ENCODE measurements at places on chromosomes 7 and 10.

GRCh38 chr7:138235207-138235606 is 158.9 kb downstream of the AKR1D1 start:
- DNase-seq: no peak

- DNase-seq: no peak
These were observed 32.7 kb downstream of the PKD1L1 start for GRCh38 chr7:47915616-47915976.

- DNase-seq: no peak
These were observed 52.5 kb downstream of the MPP7 start for GRCh38 chr10:28250358-28250757.

DNA sequence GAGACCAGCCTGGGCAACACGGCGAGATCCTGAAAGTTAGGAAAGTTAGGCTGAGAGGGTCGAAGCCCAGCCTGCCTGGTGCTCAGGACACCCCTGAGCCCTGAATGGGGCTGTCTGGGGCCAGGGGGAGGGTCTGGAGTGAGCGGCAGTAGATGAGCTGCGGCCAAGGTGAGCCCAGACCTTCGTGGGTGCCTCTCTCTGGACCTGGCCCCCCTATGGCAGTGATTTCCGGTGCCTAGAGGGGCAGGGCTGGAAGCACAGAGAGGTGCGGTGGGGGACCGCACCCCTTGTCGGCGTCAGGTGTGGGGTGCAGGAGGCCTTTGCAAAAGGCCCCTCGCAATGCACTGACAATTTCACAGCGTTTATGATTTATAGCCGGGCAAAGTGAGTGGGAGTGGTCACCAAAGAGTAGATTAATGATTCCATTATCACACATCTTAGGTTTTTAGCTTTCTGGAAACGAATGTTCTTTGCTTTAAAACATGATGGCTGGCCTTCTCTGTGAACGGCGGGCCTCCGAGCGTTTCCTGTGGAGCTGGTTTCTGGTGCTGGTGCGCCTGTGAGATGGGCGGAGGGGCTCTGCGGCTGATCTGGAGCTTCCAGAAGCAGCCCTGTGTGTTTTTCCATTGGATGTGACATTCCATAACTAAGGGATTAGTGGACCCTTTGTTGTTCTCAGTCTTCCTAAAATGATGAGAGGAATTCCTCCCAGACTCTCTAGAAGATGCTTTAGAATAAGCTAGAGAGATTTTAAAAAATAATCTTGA is 171.0 kb upstream of the ZNF32 start:
- DNase-seq: no peak

GRCh38 chr10:88793712-88794299 is 8.7 kb upstream of the LIPM start:
- DNase-seq: no peak

GRCh38 chr7:6271694-6272440 is 557 bp downstream of the CYTH3 start:
- DNase-seq: no peak

- DNase-seq: no peak
These were observed 67.5 kb downstream of the TRRAP start for GRCh38 chr7:98945852-98946251.

DNA sequence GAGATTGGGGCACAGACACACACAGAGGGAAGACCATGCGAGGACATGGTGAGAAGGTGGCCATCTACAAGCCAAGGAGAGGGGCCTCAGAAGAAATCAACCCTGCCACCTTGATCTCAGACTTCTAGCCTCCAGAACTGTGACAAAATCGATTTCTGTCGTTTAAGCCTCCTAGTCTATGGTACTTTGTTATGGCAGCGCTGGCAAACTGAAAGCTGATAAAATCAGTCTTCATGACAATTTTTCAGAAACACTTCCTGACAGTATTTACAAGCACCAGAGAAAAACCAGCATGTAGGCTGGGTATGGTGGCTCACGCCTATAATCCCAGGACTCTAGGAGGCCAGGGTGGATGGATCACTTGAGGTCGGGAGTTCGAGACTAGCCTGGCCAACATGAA is 4.2 kb downstream of the PARP12 start:
- no peak for DNase-seq

- DNase-seq: no peak
These were observed 78.1 kb downstream of the USP6NL start for GRCh38 chr10:11533328-11533781.

DNA sequence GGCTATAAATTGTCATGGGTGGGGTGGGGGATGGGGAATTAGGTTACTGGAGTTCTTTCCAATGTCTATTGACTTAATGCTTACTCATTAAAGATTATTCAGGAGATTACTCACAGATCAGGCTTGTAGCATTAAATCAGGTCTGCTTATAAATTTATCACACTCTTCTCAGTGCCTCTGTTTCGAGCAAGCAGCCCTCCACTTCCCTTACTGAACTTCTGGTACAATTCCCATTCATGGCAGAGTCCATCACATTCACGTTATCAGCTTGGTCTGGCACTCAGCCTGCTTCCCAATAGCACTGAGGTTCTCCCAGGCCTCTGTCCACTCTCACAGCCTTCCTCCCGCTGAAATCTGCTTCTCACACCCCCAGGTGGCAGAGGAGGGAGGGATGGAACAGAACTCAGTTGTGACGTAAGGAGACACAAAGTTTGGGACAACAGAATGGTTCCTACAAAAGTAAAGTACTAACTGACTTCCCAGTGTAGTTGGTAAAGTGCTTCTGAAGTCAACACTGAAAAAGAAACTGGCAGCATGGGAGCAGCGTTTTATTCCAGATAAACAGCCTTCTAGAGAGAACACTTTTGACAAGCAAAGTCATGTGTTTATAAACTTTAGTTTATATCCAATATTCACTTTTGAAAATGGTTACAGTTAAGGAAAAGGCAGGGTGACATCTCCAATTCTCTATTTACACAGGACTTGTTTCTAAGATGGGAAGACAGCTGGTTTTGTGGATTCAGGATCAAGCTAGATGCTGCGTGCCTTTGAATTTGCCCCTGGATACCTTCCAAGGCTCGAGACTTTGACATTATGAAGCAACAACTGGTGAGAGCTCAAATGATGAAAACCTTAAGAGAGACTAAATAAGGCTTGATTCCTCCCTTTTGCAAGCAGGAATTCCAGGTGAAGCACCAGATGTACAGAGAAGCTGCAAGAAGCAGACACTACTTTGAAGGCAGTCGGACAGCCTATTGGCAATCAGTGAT is 81.4 kb downstream of the ATXN7L1 start:
- DNase-seq: no peak

DNA sequence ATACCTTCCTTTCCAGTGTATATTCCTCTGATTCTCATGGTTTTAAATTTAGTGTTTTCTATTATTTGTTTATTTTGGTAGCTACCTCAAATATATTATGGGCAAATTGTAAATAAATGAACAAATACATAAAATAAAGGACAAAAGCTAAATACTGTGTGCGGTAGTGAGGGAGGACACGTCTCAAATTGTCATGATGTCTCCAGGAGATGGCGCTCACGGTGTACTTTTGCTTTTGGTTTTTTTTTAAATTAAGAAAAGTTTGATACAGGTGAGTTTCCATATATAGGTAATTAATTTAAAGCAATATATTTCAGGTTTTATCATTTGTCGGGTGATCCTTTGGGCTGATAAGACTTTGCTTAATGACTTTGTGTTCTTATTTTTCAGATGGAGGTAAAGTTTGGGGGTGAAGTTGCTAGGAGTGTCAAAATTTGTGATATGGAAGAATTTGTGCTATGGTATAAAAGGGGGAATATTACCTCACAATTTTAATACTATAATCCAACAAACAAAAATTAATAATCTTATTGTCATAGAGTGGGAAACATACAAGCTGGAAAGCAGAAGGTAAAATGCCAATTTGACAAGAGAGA is 68.4 kb upstream of the TMEM229A start:
- DNase-seq: no peak

- no peak for DNase-seq
These were observed 428.0 kb upstream of the TPK1 start for GRCh38 chr7:145263886-145264285.

- no peak for DNase-seq
These were observed 9.5 kb downstream of the CALML3 start for GRCh38 chr10:5534051-5534821.

DNA sequence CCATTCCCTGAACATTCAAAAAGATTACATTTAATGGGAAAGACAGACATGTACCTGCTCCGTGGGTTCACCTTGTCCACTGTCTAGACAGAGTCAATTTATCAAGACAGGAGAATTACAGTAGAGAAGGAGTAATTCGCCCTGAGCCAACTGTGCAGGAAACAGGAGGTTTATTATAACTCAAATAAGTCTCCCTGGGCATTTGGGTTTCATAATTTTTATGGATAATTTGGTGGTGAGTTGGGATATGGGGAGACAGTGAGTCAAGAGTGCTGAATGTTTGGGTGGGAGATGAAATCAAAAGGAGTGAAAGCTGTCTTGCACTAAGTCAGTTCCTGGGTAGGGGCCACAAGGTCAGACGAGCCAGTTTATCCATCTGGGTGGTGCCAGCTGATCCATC is 165.9 kb upstream of the NAMPT start:
- no peak for DNase-seq

GRCh38 chr10:30442019-30442606 is 8.1 kb downstream of the MAP3K8 start:
- DNase-seq: no peak

Measured in ecto neural progenitor cell (in vitro differentiated cells).